Naive thymus-derived CD4-positive, alpha-beta T cell (primary cell): ENCODE measurements at places on chromosomes 2 and 18. TPM values are rescaled to one million over a fixed set of nuclear protein-coding genes. Genes with fewer than 3 reads are reported as not detected.

RAPGEF4 gene
- total RNA-seq, result 1.4 TPM in 2 replicates

ACMSD gene
- not detected for total RNA-seq

FMNL2 gene
- 1.2 TPM for total RNA-seq

B4GALT6 gene
- 2.7 TPM for total RNA-seq

RTKN gene
- 1.5 TPM for total RNA-seq

SPATA3 gene
- total RNA-seq, result not detected in 2 replicates

CRYGD gene
- not detected for total RNA-seq

ANKRD62 gene
- total RNA-seq, result not detected

CNRIP1 gene
- not detected for total RNA-seq

CD8B gene
- 2.4 TPM for total RNA-seq

UGT1A5 gene
- not detected in 2 replicates for total RNA-seq

BOLL gene
- not detected in 2 replicates for total RNA-seq

RAX gene
- total RNA-seq, result not detected

TUBB8B gene
- not detected for total RNA-seq

NEDD4L gene
- 4.2 TPM for total RNA-seq

RIT2 gene
- total RNA-seq, result not detected in 2 replicates

KDM3A gene
- total RNA-seq, result 145 TPM

CTAGE1 gene
- total RNA-seq, result not detected in 2 replicates

ALPG gene
- not detected for total RNA-seq

TCF23 gene
- total RNA-seq, result not detected

SP9 gene
- not detected for total RNA-seq

APCDD1 gene
- 0.81 TPM for total RNA-seq
